ENCODE measurements at places on chromosomes 11 and 22.

GRCh38 chr11:9629064-9629463 lies 34.8 kb upstream of the SWAP70 start:
- no peak for DNase-seq

GRCh38 chr11:74069146-74070046 lies 60.5 kb upstream of the UCP3 start:
- no peak for DNase-seq

DNA sequence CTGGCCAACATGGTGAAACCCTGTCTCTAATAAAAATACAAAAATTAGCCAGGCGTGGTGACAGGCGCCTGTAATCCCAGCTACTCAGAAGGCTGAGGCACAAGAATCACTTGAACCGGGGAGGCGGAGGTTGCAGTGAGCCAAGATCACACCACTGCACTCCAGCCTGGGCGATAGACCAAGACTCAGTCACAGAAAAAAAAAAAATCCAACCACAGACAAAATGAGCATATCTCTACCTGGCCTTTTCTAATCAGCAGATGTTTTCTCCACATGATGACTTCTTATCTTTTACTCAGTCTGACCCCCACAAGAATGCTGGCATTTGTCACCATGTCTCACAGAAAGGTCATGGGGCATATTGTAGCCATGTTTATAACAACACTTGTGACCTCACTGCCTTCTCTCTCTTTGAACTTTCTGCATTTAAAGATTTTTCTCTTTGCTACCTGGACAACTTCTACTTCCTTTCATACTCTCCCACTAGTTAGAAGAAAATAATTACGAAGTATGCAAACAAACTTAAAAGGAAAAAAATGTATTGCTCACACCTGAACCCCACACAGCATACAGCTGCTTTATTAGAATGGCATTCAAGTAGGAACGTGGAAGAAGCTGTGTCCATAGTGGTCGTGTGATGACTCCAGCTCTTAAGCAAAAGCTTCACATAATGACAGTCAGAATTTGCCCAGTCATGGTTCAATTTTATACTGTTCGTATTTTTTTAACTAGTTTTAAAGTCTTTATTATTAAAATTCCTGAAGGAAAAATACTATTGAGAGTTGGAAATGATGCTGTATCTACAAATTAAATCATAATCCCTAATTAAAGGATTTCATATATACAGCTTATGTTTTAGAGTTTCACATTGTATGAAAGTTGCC lies 65.4 kb downstream of the ZC3H12C start:
- DNase-seq: no peak

DNA sequence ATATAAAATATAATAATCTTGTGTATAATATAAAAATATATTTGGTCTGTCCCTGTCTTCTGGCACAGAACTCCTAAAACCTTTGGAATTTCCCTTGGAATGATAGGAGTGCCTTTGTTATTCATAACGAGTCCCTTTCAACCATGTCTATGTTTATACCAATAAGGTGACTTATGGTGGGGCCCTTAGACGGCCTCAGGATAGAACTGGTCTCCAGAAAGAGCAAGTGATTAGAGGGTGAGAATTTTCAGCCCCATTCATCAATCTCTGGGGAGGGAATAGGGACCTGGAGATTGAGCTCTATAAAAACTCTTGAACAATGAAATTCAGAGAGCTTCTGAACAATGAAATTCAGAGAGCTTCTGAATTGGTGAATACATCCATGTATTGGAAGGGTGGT lies 18.4 kb upstream of the PICALM start:
- DNase-seq: no peak

GRCh38 chr11:122882857-122883645 lies 492 bp downstream of the JHY start:
- peak; percentile 15 for DNase-seq

GRCh38 chr11:115873813-115874212 lies 369.6 kb upstream of the CADM1 start:
- DNase-seq: peak; percentile 1

DNA sequence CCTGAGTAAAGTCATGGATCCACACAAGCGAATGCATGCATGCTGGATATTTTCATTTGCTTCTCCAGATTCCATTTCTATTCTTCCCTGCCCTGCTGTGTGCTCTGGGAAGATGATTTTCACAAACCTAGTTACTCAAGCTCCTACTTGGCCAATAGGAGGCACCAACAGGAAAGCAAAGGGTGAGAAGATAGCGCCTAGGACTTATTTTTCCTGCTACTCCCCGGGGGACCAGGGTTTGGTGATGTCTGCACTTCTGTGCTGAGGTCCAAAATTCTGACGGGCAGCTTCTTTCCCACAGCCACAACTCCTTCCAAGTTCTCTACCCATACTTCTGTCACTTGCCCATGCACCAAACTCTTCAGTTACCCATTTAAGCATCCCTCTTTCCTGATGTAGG lies 509.3 kb upstream of the TENM4 start:
- DNase-seq: no peak

GRCh38 chr11:65781962-65782815 lies 1.4 kb upstream of the AP5B1 start:
- DNase-seq: no peak

DNA sequence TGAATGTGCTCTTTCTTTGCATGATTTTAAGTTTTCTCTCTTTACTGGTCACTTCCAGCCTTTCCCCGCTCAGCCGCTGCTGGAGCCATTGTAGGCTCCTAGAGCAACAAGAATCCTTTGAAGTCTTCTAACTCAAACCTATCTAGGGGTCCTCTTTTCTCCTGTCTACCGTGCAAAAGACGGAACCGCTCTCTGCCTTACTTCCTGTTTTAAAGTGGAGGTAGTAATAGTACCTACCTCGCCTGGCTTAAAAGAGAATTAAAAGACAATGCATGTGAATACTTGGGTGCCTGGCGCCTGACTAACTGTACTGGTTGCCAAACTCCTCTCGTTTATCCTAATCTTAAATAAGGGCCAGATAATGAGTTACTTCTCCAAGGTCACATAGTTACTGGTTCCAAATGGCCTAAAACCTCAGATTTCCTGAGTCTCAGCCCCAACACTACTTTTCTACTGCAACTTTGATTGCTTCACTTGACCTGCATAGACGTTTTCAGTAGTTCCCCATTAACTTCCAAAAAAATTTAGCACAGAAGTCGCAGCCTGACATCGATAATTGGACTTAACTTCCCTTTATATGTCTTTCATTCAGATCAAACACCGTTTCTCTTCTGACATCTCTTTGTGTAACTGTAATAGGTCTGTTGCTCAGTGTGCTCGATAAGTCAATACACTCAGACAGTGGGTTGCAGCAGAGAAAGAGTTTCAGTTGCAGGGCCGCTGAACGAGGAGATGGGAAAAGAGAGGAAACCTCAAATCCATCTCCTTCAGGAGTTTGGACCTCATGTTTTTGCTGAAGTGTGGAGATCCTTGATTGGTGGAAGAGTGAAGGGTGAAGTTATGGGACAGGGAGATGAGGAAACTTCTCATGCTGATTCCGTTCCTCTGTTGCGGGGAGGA lies 891 bp downstream of the SAMM50 start:
- peak; percentile 44 for DNase-seq
